ENCODE measurements at places on chromosomes 11 and 22.

GRCh38 chr11:62149986-62150886 lies 26.4 kb downstream of the INCENP start:
- no peak for DNase-seq

DNA sequence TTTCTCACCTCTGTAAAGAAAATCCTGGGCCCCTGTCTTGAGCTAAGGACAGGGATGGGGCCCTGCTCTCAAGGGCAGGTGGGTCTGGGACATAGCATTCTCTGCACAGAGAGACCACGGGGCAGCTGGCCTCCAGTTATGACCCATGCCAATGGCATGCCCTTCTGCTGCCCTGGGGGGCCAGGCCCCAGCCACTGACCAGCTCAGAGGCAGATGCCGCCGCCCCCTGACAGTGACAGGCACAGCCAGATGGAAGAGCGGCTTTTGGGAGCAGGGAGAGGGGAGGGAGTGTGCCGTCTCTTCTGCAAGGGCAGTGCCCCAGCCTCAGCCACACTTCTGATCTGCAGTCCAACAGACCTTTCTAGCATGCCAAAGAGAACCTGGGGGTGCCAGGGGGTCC lies 114.8 kb upstream of the NAV2 start:
- DNase-seq = no peak

DNA sequence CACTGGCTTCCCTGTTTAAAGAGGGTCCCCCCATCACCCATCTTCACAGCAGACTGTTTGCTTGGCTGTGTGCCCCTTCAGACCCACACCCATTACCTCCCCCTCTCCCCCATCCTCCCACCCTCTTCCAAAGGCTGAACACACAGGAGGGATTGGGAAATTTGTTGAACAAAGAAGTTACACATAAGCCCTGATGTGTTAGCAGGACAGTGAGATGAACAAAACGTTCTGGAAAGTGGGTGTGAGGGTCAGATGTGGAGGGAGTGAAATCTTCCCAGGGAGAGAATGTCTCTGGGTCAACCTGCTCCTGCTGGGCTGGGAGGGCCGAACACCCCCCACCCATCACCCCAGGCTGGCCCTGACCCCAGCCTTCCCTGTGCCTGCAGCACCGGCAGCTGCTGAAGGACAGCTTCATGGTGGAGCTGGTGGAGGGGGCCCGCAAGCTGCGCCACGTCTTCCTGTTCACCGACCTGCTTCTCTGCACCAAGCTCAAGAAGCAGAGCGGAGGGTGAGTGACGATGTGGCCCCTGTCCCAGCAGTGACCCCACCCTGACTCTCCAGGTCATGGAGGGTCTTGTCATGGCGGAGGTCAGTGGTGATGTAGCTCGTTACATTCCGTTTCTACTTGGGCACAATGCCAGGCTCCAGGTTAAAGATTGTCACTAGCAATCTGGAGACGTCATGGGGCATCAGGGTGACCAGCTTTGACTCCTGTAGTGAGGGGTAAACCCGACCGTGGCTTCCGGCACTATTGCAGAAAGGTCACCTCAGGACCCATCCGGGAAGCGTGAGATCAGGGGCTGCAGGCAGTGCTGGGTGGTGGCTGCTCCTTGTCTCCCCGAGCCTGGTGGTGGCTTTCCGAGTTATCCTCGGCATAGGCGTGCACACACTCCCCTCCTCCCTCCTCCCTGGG lies 103.5 kb downstream of the BCR start:
- no peak for DNase-seq

DNA sequence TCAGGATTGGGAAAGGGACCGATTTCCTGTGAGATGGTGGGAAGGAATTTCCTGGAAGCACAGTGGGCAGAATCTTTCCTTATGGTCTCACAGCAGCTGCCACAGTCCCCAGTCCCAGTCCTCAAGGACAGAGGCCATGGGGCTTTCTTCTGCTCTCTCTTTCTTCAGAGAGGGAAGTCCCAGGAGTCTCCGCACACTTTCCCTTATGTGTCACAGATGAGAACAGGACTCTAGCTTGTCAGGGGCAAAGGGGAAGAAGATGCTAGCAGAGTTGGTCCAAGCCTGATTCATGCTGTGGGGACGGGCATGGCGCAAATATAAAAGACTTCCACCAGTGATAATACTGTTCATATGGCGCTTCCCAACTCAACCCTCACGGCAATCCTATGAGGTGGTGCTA lies 7.5 kb upstream of the PPFIA1 start:
- DNase-seq = no peak

- DNase-seq = no peak
Measured at GRCh38 chr11:108926171-108926840, 261.4 kb downstream of the DDX10 start.

GRCh38 chr11:14673824-14674405 lies 30.3 kb downstream of the PDE3B start:
- no peak for DNase-seq

GRCh38 chr11:27352781-27353180 lies 10.2 kb downstream of the CCDC34 start:
- no peak for DNase-seq

GRCh38 chr11:68783216-68783821 lies 32.0 kb upstream of the TESMIN start:
- DNase-seq = no peak

DNA sequence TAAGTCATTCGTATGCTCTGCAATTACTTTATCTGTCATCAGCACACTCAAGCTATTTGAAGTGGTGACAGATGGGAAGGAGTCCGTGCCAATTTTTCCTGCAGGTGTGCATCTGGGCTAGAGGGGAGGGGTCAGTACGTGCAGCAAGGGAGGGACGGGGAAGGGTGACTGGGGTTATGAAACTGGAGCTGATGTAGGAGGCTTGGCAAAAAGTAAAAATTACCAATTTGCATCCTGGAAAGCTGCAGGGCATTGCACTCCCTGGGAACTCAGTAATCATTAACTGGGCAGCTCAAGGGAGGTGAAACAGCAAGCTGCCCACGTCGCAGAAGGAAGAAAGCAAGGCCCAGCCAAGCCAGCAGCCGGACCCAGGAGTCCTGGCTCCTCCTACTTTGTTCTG lies 87.1 kb upstream of the TMEM45B start:
- no peak for DNase-seq

- DNase-seq = no peak
Measured at GRCh38 chr11:34836958-34837856, 79.0 kb downstream of the APIP start.

DNA sequence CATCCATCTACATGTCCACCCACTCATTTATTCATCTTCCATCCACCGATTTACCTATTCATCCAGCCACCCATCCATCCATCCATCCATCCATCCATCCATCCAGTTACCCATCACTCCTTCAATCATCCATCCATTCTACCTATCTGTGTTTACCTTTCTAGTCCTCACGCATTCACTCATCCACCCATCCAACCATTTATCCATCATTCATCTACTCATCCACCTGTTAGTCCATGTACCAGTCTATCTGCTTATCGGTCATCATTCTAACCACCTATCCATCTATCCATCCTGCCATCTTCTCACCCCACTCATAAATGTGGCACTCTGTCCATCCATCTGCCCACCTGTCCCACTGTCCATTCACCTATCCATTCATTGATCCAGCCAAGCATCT lies 21.9 kb upstream of the MYEOV start:
- DNase-seq = no peak

GRCh38 chr11:85459304-85459703 lies 167.8 kb downstream of the DLG2 start:
- DNase-seq = no peak

DNA sequence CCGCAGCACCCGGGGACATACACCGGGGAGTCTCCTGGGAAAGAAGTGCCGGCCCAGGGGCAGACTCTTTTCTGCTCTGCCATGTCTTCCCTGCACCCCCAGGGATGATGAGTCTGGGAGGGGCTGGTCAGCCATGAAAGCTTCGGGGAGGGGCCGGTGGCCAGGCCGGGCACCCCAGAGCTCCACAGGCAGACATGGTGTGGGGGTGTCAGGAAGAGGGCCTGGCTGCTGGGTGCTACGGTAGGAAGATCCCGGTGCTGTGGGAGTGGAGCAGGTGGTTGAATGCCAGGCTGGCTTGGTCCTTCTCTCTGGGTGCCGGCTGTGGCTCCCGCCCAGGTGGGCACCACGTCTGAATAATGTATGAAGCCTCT lies 17.4 kb downstream of the LSP1 start:
- no peak for DNase-seq

DNA sequence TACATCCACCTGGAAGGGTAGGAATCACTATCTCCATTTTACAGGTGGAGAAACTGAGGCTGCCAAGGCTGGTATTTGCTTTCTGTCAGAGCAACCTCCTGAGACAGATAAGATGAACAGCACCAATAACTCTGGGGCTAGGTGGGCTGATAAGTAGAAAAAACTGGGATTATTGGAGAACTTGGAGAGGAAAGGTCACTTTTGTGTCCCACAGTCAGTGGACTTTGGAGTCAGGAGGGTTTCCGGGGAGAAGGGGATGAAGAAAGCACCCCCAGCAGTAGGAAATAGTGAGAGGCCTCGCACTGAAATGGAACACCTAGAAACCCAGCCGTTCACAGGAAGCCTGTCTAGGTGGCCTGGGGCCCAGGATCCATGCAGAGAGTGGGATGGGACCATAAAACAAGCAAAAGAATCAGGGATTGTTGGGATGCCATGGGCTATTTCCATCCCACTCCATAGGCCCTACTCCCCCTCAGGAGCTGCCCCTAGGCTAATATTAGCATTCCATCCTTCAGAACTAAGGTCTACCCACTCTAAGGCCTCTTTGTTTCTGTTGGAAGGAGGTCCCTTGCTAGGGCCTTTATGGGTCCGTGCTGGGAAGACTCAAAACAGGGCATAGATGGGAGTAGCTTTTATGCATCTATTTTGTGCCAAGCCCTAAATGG lies 31.0 kb upstream of the FCHSD2 start:
- DNase-seq = no peak

DNA sequence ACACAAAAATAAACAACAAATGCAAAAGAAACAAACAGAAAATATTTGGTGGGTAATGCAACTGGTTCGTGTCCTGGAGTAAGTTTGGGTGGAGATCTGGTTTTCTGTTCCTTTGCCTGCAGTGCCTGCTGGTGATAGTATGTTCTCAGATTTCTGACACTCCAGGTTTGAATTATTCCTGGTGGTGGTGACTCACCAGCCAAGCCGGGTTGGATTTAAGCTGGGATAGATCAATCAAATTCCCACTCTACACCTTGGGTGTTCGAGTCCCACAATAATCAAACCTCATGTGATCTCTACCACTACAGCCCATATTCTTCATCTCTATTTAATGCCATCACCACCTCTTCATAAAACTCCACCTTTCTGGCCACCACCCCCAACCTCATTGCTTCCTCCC lies 421.8 kb downstream of the NTM start:
- no peak for DNase-seq

- DNase-seq = no peak
Measured at GRCh38 chr22:42269432-42270175, 849 bp downstream of the TCF20 start.

GRCh38 chr22:43811777-43812148 lies 342 bp downstream of the EFCAB6 start:
- DNase-seq = no peak

All from thoracic aorta (tissue), 2 donors.